ENCODE measurements at places on chromosomes 3 and 15.

- DNase-seq, result no peak
These were observed 10.8 kb upstream of the HRH1 start for GRCh38 chr3:11143476-11143875.

GRCh38 chr3:175378348-175378747, 519.2 kb downstream of the NAALADL2 start:
- DNase-seq, result no peak

DNA sequence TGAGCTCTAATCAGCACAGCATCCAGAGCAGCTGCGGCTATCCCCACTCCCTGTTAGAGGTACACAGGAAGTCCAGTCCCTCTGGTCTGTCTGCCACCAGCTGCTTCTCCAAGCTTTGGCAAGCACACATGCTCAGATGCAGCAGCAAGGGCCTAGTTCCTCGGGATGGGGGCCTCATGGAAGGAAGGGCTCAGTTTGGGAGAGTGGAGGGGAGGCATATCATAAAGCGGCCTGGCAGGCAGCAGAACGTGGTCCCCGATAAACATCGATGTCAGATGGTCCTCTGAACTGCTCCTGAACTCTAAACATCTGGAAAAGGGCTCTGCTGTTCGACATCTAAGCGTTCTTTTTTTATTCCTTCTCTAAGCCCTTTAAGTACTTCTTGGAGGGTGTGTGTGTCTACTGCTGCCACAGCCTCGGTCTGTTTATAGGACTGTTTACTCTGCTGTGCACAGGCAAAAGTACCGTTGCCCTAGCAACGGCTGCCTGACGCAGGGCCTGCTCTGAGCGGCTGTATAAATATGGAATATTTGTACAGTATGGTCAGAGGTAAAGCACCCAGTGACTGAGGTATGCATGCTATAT, 74.6 kb downstream of the PRICKLE2 start:
- no peak for DNase-seq

DNA sequence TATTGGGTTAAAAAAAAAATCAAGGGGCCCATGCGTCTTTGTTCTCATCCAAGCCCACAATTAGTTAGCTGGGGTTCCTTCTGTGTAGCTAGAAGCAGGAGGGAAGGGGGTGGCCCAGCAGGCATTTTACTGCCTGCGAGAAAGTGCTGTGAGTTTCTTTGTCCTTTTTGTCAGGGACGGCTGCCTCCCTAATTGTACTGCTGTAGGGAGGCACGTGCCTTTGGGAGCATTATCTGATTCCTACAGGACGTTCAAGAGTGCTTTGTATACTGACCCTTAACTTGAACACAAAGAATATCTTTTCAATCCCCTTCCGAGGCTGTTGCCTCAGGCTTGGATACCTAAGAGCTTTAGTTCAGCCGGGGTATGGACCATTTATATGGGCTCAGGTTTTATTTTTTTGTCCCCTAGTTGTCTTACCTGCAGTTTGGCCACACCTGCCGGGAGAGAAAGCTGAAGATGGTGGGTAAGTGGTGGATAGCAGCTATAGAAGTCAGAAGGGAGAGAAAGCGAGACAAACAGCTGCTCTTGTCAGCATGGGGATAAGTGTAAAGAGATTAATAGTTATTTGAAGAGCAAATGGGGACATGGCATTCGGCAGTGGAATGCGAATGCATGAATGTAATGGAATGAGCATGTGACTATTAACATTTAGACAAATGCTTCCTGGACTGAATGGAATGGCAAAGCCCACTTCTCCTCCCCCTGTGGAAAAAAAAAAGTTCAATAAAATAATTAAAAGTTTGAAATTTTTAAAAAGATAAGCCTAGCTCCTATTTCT, 175.2 kb downstream of the TP63 start:
- DNase-seq, result no peak

DNA sequence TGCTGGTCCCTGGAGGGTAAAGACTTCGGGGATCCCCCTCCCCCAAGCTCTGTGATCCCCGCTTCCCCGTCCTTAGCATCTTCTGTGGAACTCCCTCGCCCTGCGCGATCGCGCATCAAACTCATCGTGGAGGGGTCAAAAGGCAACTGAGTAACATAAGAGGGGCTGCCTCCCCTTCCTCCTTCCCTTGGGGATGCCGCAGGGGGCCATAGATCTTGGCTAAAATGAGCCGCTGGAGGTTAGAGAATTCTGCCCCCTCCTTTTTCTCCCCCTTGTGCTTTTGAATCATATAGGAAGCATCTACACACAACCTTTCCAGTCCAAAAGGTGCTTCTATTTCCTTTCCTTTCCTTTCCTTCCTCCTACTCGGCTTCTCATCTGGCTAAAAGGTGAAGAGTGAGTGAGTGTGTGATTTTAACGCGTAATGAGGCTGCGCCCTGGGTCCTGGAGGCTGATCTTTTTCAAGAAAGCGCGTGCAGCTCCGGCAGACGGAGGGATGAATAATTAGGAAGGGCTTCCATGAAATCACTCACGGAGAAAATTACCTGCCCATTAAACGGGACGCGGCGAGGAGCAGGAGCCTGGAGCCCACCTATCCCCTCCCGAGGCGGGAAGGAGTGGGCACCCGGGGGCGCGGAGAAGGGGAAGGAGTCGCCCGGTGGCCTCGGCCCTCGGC, 831 bp upstream of the ROBO2 start:
- no peak for DNase-seq

GRCh38 chr3:50201573-50202315, 3.3 kb upstream of the SLC38A3 start:
- no peak for DNase-seq

DNA sequence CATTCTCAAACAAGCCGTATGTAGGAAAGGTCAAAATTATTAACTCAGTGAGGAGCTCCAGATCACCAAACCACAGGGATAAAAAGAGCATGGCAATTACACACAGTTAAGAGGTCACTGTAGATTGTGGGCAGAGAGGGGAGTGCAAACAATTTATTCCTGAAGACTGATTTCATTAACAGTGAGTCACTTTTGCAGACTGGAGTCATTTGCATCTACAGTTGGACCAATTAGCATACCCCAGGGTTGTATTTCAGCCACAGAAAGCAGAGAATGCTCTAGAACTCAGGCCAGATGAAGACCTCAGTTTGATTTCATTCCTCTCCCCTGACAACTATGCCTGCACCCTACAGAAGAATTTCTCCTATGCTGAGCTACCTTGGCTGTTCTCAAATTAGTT, 40.1 kb downstream of the SETMAR start:
- peak; percentile 14 for DNase-seq

DNA sequence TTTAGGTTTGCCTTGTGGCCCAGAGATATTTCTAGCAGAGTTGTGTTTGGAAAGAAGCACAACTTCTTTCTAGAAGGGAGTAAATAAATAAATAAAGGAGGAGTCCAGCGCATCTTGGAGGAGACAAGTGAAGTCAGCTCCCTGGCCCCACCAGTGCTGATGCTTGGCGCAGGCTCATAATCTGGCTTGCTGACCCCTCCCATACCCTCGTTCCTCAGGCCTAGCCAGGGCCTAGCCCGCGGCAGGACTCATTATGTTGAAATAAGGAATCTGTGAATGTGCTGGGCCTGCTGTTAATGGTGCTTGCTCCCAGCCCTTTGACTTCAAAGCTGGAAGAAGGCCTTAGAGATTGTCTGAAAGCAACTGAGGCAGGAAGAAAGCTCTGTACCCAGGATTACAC, 3.1 kb downstream of the ZNF710 start:
- DNase-seq, result no peak

- no peak for DNase-seq
These were observed 63.3 kb upstream of the LRRC3B start for GRCh38 chr3:26559227-26559626.

- peak; percentile 49 for DNase-seq
These were observed 15.4 kb upstream of the FGD5 start for GRCh38 chr3:14803101-14803980.

- DNase-seq, result peak; percentile 60
These were observed 279.1 kb upstream of the THRB start for GRCh38 chr3:24773798-24774197.

DNA sequence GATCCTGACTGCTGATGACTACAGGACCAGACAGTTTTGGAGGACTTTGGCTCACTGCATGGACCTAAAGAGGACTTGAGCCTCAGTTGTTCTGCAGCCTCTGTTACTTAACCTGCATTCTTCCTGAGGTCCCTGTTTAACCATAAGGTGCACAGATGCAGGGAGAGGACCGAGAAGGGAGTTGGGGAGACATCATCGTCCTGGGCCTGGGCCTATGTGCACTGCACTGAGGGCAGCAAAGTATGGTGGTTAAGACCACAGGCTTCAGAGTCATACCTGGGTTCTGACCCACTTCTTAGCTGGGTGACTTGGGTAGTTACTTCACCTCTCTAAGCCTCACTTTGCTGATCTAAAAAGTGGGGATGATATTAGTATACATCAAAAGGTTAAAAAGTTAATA, 21.9 kb downstream of the KY start:
- DNase-seq, result no peak

DNA sequence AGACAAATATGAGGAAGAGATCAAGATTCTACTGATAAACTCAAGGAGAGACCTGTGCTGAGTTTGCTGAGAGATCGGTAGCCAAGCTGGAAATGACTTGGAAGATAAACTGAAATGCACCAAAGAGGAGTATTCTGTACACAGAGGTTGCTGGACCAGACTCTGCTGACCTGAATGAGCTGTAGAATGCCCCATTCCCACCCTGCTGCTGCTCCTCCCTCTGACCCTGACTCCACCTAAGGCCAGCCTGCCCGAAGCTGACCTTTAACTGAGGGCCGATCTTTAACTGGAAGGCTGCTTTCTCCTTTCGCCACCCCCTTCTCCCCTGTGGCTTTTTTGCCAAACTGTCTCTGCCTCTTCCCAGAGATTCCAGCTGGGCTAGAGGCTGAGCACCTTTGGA, 34.6 kb downstream of the CDIN1 start:
- DNase-seq, result no peak

Data from A172 (cell line).